ENCODE measurements at places on chromosomes 1 and 21.

DNA sequence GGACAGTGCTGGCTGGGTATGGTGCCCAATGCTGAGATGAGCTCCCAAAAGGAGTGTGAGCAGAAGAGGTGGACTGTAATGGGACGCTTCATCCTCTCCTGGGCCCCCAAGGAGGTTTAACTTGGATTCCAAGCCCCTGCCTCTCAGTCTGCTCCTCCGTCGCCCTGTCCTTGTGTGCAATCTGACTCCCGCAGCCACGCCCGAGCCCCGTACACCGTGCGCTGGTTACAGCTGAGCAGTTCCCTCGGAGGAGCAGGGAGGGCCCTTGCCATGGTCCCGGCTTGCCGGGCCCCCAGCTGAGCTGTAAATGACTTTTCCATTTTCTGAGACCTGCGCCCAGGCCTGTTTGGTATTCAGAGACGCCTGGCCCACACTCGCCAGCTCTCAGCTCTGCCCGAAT lies 53.7 kb downstream of the PAX7 start:
- DNase-seq = no peak

DNA sequence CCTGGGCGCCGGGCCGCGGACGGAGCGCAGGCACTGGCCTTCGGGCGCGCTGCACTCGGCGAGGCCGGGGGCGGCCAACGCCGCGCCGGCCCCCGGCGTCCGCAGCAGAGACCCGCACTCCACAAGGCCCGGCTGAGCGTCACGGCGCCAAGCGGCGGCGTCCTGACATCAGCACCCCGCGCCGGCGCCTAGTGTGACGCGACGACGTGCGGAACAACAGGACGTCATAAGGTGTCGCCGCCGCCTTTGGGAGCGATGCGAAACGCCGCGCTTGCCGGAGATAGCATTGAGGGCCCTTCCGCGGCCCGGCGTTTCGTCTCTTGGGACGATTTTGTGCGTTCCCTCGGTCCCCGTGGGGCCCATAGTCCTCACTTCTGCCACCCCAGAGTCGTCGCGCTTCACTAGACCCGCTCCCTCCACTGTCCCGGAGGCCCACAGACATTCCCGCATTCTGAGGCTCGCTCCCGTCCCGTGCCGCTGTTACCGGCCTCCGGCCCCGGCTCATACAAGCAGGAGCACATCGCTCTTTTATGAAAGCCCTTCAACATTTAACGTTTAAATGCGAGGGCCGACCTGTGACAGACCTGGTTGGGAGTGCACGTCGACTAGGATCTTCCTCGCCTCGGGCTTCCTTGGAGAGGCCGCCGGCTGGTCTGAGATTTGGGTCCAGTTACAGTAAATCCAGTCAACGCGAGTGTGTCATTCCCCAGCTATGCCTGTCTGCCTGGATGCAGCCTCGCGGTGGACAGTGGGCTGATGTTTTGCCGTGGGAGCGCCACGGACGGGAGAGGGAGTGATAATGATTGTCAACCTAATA lies at the start of gene SSU72:
SSU72 (minus strand) TSS at position 143 of the 817 bp plus-strand sequence. CDS start 306 bp downstream, outside the sequence.
- peak; percentile 90 for DNase-seq

GRCh38 chr1:43058545-43059360 lies 100.1 kb upstream of the SLC2A1 start:
- DNase-seq = no peak

GRCh38 chr1:84164161-84164560 lies 20.1 kb downstream of the PRKACB start:
- no peak for DNase-seq

DNA sequence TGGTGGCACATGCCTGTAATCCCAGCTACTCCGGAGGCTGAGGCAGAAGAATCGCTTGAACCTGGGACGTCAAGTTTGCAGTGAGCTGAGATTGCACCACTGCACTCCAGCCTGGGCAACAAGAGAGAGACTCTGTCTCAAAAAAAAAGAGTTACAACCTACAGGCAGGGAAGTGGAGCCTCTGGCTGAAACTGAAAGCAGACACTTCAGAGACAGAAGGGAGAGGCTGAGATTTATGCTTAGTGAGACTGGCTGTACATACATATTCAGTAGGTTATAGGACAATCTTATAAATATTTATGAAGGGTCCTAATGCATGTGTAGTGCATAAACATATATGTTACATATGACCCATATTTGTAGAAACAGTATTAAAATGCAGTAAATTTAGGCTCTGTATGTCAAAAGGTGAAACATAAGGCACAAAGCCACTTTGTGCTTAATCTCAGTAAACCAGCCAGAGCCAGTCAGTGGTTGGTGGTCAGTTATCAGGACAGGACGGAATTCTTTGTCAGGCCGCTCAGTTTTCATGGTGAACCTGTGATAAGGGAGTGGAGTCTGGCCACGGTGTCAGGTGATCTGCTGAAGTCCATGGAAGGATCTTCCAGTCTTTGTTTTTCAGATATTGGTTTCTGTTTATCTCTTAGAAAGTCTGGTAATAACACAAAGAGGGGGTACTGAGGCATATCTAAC lies 13.7 kb downstream of the RHEX start:
- DNase-seq = no peak

DNA sequence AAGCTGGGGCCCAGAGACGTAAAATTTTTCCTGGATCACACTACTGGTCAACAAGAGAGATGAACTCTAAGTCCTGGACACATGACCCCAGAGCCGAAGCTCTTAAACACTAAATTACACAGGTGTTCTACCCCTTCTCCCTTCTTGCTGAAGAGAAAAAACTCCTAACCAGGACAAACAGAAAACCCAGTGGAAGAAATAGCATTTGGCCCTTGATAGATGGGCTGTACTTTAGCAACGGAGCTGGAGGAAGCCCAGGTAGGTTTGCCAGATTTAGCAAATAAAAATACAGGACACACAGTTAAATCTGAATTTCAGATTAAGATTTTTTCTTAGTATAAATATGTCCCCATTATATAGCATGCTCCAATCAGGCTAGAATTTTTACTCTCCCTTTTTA lies 72.7 kb downstream of the DIRAS3 start:
- no peak for DNase-seq

DNA sequence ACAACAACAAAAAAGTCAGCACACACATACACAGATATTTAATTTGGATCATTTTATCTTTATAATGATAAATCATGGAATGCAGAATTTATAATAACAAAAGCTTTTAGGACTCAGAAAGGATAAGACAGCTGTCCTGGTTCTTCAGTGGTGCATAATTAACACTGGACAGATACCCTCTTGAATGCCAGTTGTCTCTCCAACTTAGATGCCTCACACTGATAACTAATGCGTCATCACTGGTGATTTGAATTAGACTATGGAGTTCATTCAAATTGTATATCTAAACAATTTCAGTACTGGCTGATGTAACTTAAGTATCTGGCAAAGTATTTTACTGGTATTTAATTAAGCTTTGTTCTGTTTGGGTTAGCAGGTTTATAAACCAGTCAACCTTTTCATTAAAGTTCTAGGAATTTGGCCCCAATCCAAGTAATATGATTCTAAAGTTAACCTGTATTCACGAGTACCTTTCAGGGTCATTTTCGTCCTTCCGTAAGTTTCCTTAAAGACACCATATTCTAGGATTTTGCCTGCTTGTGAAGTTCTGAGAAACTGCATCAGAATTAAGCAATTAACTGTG lies 1199.5 kb upstream of the TMPRSS15 start:
- DNase-seq = no peak

GRCh38 chr1:15731735-15732685 lies 4.0 kb upstream of the SLC25A34 start:
- DNase-seq = no peak

DNA sequence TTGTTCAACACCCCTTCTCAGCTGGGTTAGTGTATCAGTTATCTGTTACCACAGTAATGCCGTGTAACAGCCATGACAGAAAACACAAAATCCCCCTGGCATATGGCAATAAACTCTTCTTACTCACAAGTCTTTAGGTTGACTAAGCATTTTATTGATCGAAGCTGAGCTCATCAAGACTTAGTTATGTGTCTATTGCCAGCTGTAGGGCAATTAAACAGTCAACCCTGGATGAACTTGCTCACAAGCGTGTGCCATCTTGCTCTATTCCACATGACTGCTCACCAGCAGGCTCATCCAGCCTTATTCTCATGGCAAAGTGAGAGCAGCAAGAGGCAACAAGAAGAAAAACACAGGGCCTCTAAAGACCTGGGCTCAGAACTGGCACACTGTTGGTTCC lies 333.8 kb upstream of the PTBP2 start:
- DNase-seq = no peak

DNA sequence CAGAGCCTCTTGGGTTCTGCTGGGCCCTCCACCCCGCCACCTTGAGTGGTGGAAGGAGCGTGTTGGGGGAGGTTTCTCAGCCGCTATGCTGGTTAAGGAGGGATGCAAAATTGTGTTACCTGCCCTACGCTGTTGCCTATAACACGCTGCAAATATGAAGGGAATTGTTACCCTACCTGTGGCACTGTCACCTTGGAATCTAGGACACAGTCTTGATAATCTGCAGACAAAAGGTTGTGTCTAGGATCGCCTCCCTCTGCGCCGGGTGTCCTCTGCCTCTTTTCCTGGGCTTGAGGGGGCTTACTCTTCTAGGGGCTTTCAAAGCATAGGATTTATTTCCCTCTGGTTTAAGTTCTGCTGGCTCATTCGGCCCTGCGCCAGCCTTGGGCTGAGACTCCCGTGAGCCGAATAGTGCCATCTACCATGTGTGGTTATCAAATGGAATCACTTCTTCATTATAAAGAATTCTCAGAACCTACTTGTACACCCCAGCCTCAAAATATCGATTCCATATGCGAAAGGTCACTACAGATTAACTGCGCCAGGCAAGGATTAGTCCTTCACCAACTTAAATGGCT lies 697 bp downstream of the SLC22A15 start:
- no peak for DNase-seq

GRCh38 chr1:6918186-6918924 lies 133.1 kb downstream of the CAMTA1 start:
- DNase-seq = no peak

- no peak for DNase-seq
Measured at GRCh38 chr1:60386249-60386648, 312.7 kb upstream of the C1orf87 start.

GRCh38 chr1:67405473-67406245 lies 24.5 kb downstream of the SERBP1 start:
- no peak for DNase-seq

DNA sequence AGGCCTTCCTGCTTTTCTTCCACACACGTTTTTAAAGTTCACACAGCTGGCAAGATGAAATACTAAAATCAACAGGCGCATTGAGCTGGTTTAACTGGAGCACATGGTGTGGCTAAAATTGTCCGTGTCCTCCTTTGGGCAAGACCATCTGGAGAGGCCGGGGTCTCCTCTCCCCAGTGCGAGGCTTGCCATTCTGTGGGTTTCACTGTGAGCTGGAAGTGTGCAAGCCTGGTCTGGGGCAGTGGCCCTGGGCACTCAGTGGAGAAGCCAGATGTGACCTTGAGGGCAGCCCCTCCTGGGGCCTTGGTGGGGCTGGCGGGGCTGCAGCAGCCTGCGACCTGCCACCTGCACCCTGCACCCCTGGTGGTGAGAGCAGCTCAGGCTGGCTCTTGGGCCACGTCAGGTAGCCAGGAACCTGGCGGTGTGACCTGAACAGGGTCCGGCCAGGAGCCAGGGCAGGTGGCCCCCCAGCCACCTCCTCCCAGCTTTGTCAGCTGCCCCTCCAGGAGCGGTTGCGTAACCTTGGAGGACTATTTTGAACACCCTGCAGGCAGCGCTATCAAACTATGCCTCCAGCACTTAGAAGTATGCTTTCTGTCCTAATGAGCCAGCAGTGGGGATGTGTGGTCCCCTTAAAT lies 52.4 kb downstream of the SLC37A1 start:
- DNase-seq = no peak

DNA sequence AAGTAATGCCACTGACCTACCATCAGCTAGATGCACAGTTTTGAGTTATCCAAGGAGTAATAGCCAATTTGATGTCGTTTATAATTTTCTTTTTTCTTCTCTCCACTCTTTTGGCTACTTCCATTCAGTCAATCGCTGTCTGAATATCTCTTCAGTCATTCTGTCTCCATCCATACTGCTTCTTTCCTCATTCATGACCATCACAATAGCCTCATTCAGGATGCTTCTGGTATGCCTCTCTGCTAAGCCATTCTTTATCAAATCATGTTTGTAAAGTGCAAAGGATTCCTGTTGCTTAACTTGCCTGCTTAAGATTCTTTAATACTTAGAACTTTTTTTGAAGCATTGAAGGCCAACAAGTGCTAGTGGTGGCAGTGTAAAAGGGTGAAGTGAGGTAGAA lies 20.2 kb downstream of the TYW3 start:
- DNase-seq = no peak

- peak; percentile 25 for DNase-seq
Measured at GRCh38 chr1:42456754-42457089, 379 bp downstream of the PPCS start.

GRCh38 chr1:147808025-147808424 lies 47.6 kb upstream of the GJA5 start:
- no peak for DNase-seq

DNA sequence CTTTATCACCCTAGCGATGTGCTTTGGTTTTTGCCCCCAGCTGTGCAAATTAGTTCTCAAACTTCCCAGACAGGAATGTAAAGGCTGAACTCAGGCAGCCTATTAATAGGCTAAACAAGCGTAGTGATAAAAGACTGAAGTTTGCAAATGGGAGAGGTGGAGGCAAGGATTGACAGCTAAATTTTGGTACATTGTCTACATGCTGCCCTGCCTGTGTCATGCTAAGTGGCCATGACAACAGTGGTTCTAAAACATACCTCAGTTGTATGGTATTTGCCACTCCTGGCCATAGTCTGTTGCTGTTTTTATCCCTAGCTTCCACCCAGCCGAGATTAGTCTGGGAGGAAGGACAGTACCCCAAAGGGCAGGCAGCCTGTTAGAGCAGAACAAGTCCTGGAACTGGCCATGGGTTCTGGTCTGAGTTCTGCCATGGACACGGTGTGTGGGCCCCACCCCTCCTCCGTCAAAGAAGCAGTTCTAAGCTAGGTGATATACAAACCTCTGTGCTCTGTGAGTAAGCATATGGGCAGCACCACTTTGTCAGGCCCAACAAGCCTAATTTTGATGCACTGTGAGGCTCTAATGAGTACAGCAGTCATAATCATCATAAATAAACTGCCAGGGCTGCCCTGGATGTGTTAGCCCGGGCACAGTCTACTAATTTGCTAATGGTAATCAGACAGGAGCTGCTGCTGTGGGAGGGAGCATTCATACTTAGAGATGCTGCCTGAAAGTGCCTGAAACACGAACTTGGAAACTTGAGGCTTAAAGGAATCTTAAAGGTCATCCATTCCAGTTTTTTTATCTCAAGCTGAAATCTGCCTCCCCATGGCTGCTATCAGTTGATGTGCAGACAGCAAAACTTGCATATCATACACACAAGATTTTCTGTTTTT lies 177.1 kb downstream of the HHAT start:
- no peak for DNase-seq

DNA sequence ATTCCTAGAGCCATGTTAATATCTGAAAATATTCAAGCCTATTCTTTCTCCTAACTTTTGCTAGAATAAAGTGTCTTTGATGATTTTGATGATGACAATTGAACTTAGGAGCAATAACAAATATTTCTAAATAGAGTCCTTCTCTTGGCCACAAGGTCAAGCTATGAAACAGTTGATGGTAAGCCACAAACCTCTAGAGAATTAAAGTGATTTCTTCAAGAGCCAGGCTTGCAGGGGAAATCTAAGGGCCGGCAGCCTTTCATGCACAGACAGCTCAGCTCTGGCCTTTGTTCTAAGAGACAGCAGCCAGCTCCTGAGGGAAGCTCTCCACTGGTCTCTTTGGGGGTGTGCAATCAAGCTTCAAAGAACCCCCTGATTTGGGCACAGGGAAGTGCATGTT lies 59.0 kb downstream of the SUSD4 start:
- DNase-seq = no peak

GRCh38 chr1:109793089-109793485 lies 29.4 kb upstream of the EPS8L3 start:
- DNase-seq = no peak

GRCh38 chr1:110240476-110241210 lies 30.5 kb downstream of the KCNC4 start:
- DNase-seq = no peak
